ENCODE measurements at places on chromosomes 11 and 22. TPM values are rescaled to one million over a fixed set of nuclear protein-coding genes. Genes with fewer than 3 reads are reported as not detected.

CNTN5 gene
- total RNA-seq, result 0.36 TPM

GAB4 gene
- total RNA-seq, result not detected

DNA sequence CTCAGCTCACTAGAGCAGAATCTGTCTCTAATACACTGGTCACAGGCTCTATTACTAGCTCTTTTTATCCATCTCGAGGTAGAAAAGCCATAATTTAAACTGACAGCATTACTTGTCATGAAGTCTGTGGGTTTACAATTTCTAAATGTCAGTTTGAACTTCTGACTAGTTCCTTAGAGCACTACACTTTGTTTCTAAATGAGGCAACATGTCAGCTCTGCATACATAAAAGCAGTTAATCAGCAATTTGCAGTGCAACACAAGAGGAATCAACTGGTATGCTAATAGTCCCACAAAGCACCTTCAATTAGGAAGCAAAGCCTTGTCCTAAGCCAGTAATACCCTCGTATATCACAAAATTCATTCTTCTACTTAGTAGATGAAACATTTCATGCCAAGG is 321.3 kb downstream of the TTC28 start:
- peaks cover 18% of the 10 kb centered on the region for H3K4me1 ChIP-seq
- no peaks in the 10 kb centered on the region for H3K27me3 ChIP-seq
- H3K27ac ChIP-seq, result no peak overlapping the region
- H3K36me3 ChIP-seq, result no peaks in the 10 kb centered on the region

DNA sequence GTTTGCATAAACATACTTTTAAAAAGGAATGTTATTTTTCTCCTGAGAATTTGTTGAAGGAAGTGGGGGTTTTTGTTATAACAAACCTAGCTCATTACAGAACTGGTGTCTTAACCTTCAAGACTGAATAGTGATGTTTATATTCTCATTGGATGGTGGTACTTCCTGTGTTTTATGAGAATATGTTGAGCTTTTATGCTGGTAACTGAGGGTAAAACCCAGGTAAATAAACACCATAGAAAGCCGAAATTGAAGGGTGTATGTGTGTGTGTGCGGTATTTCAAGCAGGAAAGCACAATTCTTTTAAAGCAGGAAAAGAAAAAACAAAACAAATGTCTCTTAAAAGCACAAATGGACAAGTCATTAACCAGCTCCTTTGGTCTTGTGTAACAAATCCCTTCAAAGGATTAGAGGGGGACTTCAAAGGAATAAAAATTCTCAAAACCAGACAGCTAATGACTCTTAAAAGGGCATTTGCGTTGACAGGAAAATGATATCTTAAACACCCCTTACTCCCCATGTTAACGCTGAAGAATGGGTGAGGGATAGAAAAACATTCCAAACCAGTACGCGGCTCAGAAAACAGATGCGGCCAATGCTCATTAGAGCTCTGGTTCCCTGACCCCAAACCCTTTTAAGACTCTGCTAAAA is 23.8 kb downstream of the LMO2 start:
- H3K4me1 ChIP-seq, result peaks cover 47% of the 10 kb centered on the region
- peak overlapping the region; percentile 78 for H3K4me3 ChIP-seq
- peaks cover 39% of the 10 kb centered on the region for H3K27me3 ChIP-seq
- H3K27ac ChIP-seq, result peak overlapping the region; percentile 91
- no peaks in the 10 kb centered on the region for H3K36me3 ChIP-seq

DNA sequence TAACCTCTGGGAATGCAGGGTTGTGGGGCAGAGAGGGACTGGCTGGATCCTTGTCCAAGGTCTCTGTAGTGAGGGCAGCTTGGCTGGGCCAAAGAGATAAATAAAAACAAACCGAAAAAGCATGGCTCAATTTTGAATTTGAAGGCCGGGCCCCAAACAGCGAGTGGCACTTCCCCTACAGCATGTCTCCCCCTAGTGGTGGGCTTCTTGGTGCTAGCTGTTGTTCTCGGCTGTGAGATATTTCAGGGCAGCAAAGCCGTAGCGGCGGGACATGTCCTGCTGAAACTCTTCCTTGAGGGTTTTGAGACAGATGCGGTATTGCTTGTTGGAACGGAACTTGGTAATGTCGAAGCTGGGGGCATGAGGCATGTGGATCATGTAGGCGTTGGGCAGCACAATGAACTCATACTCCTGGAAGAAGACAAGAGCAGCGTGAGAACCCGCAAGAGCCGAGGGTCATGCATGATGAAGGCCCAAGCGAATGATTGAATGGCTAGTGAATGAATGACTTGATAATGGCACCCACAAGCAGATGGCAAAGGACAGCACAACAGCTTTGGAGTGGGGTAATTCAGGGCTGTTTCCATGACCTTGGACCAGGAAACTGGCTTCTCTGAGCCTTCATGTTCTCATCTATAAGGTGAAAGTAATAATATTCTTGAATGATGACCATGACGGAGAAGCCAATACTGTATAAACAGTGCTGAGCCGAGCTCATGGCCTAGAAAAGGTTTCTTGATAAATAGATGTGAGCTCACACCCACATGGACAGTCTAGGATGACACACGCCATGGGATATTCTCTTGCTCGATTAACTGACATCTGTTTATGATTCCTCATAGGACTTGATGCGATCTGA is 216.3 kb upstream of the SYN3 start:
- H3K36me3 ChIP-seq, result peaks cover 35% of the 10 kb centered on the region
- H3K4me3 ChIP-seq, result no peak overlapping the region
- DNase-seq, result no peak
- peak overlapping the region; percentile 34 for H3K27ac ChIP-seq
- no peaks in the 10 kb centered on the region for H3K27me3 ChIP-seq

DNA sequence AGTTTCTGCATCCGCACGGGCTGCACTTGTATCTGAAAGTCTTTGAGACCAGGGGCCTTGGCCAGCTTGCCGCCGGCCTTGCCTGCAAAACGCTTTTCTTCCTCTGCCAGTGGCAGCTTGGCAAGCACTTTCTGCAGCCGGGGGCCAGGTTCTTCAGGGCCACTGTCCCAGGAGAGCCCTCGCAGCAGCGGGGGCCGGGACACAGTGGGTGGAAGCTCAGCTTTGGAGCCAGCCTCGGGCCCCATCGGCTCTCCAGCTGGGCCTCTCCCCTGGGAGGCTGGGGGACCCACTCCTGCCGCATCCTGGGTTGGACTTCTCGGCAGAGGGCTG is 57.5 kb upstream of the LYVE1 start:
- no peak overlapping the region for H3K4me3 ChIP-seq
- DNase-seq, result no peak
- no peaks in the 10 kb centered on the region for H3K27me3 ChIP-seq

- H3K4me3 ChIP-seq, result no peak overlapping the region
- no peak for DNase-seq
- peaks cover 22% of the 10 kb centered on the region for H3K4me1 ChIP-seq
- no peaks in the 10 kb centered on the region for H3K27me3 ChIP-seq
- no peaks in the 10 kb centered on the region for H3K36me3 ChIP-seq
Observed at GRCh38 chr11:27200779-27201453, 160.3 kb downstream of the BBOX1 start.

OR51B5 gene
- not detected for total RNA-seq

DNA sequence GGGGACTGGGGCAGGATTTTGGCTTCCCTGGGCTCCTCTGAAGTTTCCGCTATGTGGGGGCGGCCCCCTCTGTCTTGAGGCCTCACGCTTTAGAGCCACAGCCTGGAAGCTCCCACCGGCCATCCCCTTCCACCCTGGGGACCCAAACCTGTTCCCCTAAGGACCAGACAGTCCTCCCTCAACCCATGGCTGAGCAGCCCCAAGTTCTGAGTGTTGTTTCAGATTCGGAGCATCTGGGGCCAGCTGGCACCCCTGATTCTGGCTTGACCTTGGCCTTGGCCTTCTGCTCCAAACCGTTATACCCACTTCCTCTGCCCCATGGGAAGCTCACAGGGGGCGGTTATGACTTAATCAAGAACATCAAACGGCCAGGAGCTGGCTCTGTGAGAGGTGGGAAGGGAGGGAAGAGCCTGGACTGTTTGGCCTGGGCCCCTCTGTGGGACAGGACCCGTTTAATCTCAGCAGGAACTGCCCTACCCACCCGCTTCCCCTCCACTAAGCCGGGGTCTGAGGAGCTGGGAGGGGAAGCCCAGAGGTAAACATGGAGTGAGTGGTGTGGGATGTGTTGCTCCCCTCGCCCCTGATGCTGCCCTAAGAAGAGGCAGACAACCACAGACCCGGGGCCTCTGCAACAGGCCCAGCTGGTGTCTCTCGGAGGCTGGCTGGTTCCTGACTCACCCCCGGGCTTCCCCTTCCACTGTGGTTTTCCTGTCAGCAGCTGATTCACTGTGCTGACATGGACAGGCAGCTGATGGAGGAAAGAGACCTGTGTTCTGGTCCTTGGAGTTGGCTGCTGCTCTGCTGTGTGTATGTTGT is 3.4 kb downstream of the CD82 start:
- H3K36me3 ChIP-seq, result no peaks in the 10 kb centered on the region
- H3K27ac ChIP-seq, result peak overlapping the region; percentile 86
- peak overlapping the region; percentile 31 for H3K4me3 ChIP-seq
- no peaks in the 10 kb centered on the region for H3K27me3 ChIP-seq
- peak; percentile 72 for DNase-seq
- peaks cover 95% of the 10 kb centered on the region for H3K4me1 ChIP-seq

KCTD14 gene
- total RNA-seq, result 0.16 TPM

DNA sequence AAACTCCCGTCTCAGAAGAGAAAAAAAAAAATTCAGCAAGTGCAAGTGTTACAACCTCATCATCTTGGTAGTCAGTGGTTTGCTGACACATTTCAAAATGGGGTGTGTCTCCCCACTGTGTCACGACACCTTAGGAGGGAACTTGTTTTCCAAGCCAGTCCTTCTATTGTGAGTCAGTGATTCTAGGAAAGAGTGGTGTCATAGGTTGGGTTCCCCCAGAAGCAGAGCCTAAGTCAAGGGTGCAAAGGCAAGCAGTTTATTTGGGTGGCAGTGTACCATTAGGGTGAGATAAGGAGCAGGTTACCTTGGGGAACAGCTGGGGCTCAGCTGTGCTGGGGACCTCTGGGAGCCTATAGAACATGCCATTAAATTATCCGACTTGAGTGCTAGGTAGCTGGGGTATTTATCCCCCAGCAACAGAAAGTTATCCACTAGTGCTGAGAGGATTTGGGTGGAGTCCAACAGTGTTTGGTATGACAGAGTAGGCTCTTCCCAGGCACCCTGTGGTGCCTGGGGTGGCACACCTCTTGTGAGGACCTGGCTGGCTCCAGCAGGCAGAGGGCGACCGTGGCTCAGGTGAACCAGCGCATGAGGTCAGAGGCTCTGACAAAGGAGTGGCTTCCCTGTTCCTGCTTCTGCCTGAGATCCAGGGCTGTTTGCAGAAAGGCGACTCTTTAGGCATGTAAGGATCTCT is 41.7 kb downstream of the KIAA1671 start:
- H3K36me3 ChIP-seq, result no peaks in the 10 kb centered on the region
- H3K4me1 ChIP-seq, result peaks cover 61% of the 10 kb centered on the region
- H3K4me3 ChIP-seq, result no peak overlapping the region
- DNase-seq, result no peak
- no peak overlapping the region for H3K27ac ChIP-seq

GRCh38 chr11:66418168-66418985 is 2.5 kb upstream of the NPAS4 start:
- peak; percentile 80 for DNase-seq
- H3K27ac ChIP-seq, result no peak overlapping the region
- H3K4me3 ChIP-seq, result no peak overlapping the region
- peaks cover 50% of the 10 kb centered on the region for H3K27me3 ChIP-seq
- H3K36me3 ChIP-seq, result no peaks in the 10 kb centered on the region

DNA sequence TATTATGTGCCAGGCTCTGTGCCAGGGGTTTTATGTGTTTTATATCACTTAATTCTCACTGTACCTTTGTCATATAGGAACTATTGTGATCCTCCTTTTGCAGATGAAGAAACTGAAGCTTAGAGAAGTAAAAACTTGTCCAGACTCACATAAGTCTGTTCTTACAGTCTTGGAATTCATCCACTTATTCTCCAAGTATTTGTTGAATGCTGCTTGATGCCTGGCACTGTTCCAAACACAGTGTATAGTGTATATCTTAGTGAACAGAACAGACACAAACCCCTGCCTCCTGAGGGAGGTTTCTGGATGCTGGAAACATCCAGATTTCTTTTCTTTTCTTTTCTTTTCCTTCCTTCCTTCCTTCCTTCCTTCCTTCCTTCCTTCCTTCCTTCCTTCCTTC is 29.0 kb upstream of the FGF3 start:
- H3K27ac ChIP-seq, result no peak overlapping the region
- no peak for DNase-seq
- no peaks in the 10 kb centered on the region for H3K36me3 ChIP-seq
- no peaks in the 10 kb centered on the region for H3K4me1 ChIP-seq

DNA sequence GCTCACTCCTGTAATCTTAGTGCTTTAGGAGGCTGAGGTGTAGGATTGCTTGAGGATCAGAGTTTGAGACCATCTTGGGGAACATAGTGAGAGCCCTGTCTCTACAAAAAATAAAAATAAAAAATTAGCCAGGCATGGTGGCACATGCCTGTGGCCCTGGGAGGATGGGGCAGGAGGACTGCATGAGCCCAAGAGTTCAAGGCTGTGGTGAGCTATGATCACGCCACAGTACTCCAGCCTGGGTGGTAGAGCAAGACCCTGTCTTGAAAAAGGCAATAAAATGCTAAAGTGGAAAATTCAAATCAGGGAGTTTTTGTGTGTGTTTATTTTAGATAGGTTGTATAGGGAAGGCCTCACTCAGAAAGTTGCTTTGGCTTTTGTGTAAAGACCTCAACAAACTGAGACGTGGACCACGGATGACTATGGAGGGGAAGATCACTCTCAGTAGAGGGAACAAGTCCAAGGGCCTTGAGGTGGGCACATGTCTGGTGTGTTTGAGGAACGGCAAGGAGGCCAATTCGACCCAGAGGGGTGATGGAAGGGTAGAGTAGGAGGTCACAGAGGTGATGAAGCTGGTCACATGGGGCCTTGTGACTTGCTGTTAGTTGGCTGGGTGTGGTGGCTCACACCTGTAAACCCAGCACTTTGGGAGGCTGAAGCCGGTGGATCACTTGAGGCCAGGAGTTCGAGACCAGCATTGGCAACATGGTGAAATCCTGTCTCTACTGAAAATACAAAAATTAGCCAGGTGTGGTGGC is 35.7 kb downstream of the WEE1 start:
- H3K4me1 ChIP-seq, result peaks cover 17% of the 10 kb centered on the region
- no peak for DNase-seq
- H3K27me3 ChIP-seq, result no peaks in the 10 kb centered on the region
- H3K4me3 ChIP-seq, result no peak overlapping the region
- H3K27ac ChIP-seq, result no peak overlapping the region

GRCh38 chr11:35173011-35173511 is 34.1 kb downstream of the CD44 start:
- H3K36me3 ChIP-seq, result peaks cover 9% of the 10 kb centered on the region
- H3K27ac ChIP-seq, result peak overlapping the region; percentile 16
- H3K27me3 ChIP-seq, result no peaks in the 10 kb centered on the region
- no peak for DNase-seq
- no peak overlapping the region for H3K4me3 ChIP-seq
- peaks cover 35% of the 10 kb centered on the region for H3K4me1 ChIP-seq

C22orf31 gene
- 0.30 TPM for total RNA-seq

MMP7 gene
- not detected for total RNA-seq

DNA sequence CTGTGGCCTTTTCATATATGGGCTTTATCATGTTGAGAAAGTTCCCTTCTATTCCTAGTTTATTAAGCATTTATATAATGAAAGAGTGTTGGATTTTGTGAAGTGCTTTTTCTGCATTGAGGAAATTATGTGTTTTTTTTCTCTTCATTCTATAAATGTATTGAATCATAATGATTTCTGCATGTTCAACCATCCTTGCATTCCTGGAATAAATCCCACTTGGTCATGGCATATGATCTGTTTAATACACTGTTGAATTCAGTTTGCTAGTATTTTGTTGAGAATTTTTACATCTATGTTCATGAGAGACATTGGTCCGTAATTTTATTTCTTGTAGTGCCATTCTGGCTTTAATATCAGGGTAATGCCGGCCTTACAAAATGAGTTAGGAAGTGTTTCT is 25.8 kb downstream of the PIM3 start:
- no peaks in the 10 kb centered on the region for H3K36me3 ChIP-seq
- no peak overlapping the region for H3K27ac ChIP-seq
- no peak overlapping the region for H3K4me3 ChIP-seq
- H3K4me1 ChIP-seq, result peaks cover 10% of the 10 kb centered on the region
- H3K27me3 ChIP-seq, result peaks cover 26% of the 10 kb centered on the region

Data from left ventricle myocardium inferior (tissue), 1 donor.